ENCODE measurements at places on chromosomes 11 and 22.

GRCh38 chr11:95453616-95454171, 222.7 kb upstream of the SESN3 start:
- no peak for DNase-seq

GRCh38 chr11:10426475-10426874, 28.6 kb upstream of the AMPD3 start:
- DNase-seq: no peak

DNA sequence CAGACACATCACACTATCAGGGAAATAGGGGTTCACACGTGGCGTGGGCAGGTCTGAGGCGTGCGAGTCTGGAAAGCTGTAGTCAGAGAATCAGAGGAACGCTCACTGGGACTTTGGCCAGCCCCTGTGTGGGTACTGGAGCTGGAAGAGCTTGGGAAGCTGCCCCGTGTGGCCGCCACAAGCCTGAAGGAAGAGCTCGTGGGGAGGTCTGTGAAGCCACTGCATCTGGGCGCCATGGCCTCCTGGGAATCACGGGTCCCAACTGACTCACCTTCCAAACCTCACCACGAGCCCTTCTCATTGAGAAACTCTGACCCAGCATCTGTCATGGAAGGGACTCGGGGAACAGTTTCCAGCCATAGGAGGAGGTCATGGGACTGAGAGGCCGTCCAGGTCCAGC, 5.9 kb upstream of the MRGPRF start:
- no peak for DNase-seq

- no peak for DNase-seq
These were observed 18.0 kb upstream of the VPREB1 start for GRCh38 chr22:22226448-22227187.

DNA sequence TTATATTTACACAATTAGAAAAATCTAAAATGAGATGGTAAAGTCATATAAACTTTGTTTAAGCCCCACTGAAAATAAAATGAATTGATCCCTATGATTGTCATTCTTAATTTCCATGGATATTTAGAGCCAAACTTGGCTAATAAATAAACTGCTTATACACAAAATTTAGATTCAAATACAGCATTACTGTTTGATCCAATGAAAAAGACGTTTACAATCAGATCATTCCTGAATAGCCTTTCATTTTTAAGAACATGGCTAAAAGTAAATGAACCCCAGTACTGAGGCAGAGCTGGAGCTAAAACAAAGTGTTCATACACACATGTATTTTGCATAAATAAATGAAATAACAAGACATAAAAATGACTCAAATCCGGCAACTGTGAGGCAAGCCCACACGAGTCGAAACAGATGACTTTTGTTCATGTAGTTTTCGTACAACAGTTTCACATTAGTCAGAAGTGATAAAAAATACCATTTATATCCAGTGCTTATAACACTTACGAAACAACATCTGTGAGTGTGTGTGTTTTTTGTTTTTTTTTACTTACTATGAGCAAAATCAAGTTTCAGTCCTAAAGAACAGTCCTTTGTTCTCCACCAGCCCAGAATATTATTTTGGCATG, 386.5 kb downstream of the SOX6 start:
- no peak for DNase-seq

GRCh38 chr11:27241311-27242122, 121.5 kb downstream of the CCDC34 start:
- no peak for DNase-seq

GRCh38 chr22:26576026-26576680, 13.8 kb downstream of the TPST2 start:
- DNase-seq: no peak

GRCh38 chr11:86720546-86720945, 48.1 kb upstream of the ME3 start:
- DNase-seq: no peak

DNA sequence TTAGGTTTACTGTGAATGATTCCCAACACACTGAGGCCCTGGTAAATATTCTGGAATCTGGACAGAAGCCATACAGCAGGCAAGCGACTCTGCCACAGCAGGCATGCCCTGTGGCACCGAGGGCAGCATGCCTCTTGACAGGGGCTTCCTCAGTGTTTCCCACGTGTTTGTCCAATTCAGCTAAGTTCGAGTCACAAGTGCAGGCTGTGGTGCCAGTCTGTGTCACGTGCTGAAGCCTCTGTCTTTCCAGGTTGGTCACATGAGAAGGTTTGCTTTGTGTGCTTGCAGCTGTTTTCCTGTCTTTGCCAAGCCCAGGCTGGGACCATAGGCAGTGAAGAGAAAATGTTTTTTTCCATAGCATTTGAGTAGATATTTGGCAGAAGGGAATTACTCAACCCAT, 2.4 kb upstream of the PPFIBP2 start:
- DNase-seq: no peak

DNA sequence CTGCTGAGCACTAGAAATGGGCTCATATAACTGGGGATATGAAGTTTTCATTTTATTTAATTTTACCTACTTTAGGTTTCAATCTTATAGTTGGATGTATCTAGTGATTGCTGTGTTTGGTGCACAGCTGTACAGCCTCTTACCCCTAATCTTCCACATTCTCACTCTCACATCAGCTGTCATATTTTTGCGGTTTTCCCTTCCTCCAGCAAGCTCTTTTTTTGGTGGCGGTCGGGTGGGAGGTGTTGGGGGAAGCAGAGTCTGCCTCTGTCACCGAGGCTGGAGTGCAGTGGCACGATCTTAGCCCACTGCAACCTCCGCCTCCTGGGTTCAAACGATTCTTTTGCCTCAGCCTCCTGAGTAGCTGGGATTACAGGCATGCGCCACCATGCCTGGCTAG, 445.1 kb upstream of the ISX start:
- DNase-seq: no peak

DNA sequence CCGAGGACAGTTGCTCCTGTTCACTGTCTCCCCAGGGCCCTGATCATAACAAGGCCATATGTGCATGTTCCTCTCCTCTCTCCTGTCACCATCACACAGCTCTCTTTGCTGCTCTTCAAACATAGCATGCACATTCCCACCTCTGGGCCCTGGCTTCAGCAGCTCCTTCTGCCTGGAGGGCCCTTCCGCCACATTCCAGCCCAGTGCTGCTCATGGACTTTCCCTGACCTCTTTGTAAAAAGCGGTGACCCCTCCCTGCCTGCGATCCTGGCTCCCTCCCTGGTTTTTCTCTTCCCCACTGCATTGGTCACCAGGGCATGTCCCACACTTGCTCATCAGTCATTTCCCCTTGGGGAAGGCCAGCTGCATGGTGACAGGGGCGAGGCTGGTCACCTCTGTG, 98.2 kb downstream of the MYO18B start:
- DNase-seq: no peak
